Smooth muscle cell of the coronary artery (primary cell): ENCODE measurements at places on chromosomes 16 and 17. TPM values are rescaled to one million over a fixed set of nuclear protein-coding genes. Genes with fewer than 3 reads are reported as not detected.

Gene ACSM2A
- not detected in 2 replicates for total RNA-seq

Gene AATK
- total RNA-seq = under 0.01 and 0.15 TPM in 2 replicates

Gene XAF1
- total RNA-seq = 23.2 and 59.9 TPM in 2 replicates

Gene ZFPM1
- total RNA-seq = 0.59 and 4.0 TPM in 2 replicates

Gene IL17C
- 0.15 TPM in 1 of 2 replicates, not detected in the other for total RNA-seq

Gene FAM171A2
- 2.5 and 4.0 TPM in 2 replicates for total RNA-seq

Gene ZC3H7A
- 21.8 and 28.7 TPM in 2 replicates for total RNA-seq

Gene EFCAB3
- not detected in 2 replicates for total RNA-seq

Gene CIAO2B
- total RNA-seq = 244 and 278 TPM in 2 replicates

Gene FOXL1
- 1.1 and 20.4 TPM in 2 replicates for total RNA-seq

Gene CD300H
- total RNA-seq = not detected in 2 replicates

Gene KRT25
- not detected in 2 replicates for total RNA-seq
